ENCODE measurements at places on chromosomes 5 and 9. TPM values are rescaled to one million over a fixed set of nuclear protein-coding genes. Genes with fewer than 3 reads are reported as not detected.

LCN2 gene
- not detected for total RNA-seq

ACOT12 gene
- not detected for total RNA-seq

LECT2 gene
- total RNA-seq = not detected

F12 gene
- total RNA-seq = 0.45 TPM

ORM1 gene
- total RNA-seq = not detected

TMEM171 gene
- 1.4 TPM for total RNA-seq

ST8SIA4 gene
- total RNA-seq = 127 TPM

SURF1 gene
- 26.0 TPM for total RNA-seq

DNA sequence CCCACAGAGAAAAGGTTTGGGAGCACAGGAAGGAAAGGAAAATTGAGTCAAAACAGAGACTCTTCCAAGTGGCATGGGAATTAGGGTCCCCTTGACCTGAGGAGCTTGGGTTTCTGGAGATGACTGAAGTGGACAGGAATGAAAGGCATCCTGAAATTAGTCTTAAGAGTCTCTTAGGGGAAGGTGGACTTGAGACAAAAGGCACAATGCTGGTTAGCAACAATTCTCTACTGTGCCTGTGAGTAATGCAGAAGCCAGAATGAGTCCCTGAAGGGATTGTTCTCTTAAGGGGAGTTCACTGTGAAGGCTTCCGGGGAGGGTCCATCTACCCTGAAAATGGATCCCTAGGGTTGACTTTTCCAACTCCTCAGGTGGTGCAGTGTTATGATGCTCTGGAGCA lies 58.4 kb upstream of the FOXE1 start:
- H3K27ac ChIP-seq = no peak overlapping the region
- H3K27me3 ChIP-seq = no peaks in the 10 kb centered on the region
- DNase-seq = no peak
- no peak overlapping the region for H3K4me3 ChIP-seq
- H3K36me3 ChIP-seq = no peaks in the 10 kb centered on the region

DNA sequence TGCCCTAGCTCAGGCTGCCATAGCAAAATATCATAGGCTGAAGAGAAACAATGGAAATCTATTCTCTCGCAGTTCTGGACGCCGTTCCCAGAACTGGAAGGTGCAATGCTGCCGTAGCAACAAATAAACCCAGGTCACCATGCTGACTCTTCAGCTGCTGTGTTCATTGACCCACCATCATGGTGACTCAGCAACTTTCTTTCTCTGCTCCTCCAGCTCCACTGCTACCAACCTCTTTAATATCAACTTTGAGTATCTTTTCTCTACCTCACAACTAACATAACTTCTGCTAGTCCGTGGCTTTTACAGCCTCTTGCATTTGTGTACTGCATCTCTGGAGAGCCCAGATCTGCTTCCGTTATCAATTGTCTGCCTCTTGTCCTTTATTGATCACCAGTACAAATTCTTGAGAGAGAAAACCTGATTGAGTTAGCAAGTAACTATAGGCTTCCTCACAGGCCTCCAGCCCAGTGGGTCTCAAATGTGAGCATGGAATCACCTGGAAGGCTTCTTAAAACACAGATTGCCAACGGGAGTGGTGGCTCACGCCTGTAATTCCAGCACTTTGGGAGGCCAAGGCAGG lies 47.3 kb upstream of the SLC30A5 start:
- H3K27me3 ChIP-seq = no peaks in the 10 kb centered on the region
- no peak overlapping the region for H3K4me3 ChIP-seq
- H3K4me1 ChIP-seq = peaks cover 11% of the 10 kb centered on the region

- H3K4me1 ChIP-seq = peaks cover 3% of the 10 kb centered on the region
- peaks cover 3% of the 10 kb centered on the region for H3K27me3 ChIP-seq
- H3K36me3 ChIP-seq = no peaks in the 10 kb centered on the region
- no peak for DNase-seq
- H3K4me3 ChIP-seq = no peak overlapping the region
- no peak overlapping the region for H3K27ac ChIP-seq
These were observed 99.6 kb upstream of the CCDC112 start for GRCh38 chr5:115396081-115396480.

GRCh38 chr5:18329328-18329727 lies 695.1 kb downstream of the TAF11L14 start:
- no peak overlapping the region for H3K4me3 ChIP-seq
- no peaks in the 10 kb centered on the region for H3K4me1 ChIP-seq
- no peaks in the 10 kb centered on the region for H3K27me3 ChIP-seq
- H3K36me3 ChIP-seq = no peaks in the 10 kb centered on the region
- DNase-seq = no peak
- H3K27ac ChIP-seq = no peak overlapping the region

GRCh38 chr5:76404223-76405211 lies 1.4 kb downstream of the IQGAP2 start:
- H3K27me3 ChIP-seq = no peaks in the 10 kb centered on the region
- H3K36me3 ChIP-seq = no peaks in the 10 kb centered on the region
- H3K4me3 ChIP-seq = peak overlapping the region; percentile 97
- H3K4me1 ChIP-seq = peaks cover 63% of the 10 kb centered on the region

DNA sequence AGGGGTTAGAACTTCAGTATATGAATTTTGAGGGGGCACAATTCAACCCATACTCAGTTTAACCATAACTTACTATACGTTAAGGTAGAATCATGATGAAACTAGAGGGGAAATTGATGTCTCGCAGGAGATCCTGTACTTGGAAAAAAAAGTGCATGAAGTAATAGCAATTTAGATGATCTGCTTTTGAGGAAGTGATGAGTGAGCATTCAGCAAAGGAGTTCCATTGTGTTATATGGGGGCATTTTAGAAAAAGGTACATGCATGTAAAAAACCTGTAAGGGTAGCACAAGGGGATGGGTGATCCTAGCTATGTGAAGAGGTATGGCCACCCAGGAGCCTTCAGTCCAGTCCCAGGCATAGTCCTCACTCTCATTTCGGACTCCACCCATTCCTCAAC lies 14.8 kb upstream of the TMC1 start:
- H3K36me3 ChIP-seq = no peaks in the 10 kb centered on the region
- no peak for DNase-seq
- H3K4me3 ChIP-seq = no peak overlapping the region
- H3K27ac ChIP-seq = no peak overlapping the region
- no peaks in the 10 kb centered on the region for H3K4me1 ChIP-seq

DNA sequence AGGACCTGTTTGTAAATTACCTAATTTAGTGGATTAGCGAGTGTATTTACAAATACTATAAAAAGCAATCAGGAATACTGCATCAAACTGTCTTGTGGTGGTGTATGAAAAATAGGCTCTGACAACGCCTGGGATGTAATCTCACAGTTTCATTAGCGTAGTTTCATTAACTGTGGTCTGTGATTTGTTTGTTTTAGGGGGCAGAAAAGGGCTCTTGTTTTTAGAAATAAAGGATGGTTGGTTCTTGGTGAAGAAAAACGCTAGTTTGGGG lies 1.4 kb downstream of the SLC44A1 start:
- peaks cover 21% of the 10 kb centered on the region for H3K4me1 ChIP-seq
- peak overlapping the region; percentile 96 for H3K4me3 ChIP-seq
- no peaks in the 10 kb centered on the region for H3K36me3 ChIP-seq
- H3K27me3 ChIP-seq = peaks cover 24% of the 10 kb centered on the region
- H3K27ac ChIP-seq = peak overlapping the region; percentile 55

DNA sequence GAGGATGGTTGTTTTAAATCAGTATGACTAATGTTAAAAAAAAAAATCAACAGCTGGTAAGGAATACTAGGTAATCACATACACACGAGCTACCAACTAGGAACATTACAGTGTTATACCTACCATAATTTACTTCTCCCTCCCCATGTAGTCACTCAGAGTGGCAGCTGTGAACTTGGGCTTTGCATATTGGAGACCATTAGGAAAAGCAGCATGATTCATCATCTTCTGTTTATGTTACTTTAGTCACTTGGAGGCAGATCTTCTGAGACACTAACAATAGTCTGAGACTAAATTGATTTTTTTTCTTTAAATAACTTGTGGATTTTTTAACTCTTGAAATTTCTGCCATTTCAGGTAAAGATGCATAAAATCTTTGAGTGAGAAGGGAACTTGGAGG lies 141.5 kb upstream of the NR4A3 start:
- no peak for DNase-seq
- H3K27ac ChIP-seq = no peak overlapping the region
- H3K4me3 ChIP-seq = no peak overlapping the region
- H3K36me3 ChIP-seq = peaks cover 16% of the 10 kb centered on the region
- no peaks in the 10 kb centered on the region for H3K4me1 ChIP-seq
- H3K27me3 ChIP-seq = peaks cover 4% of the 10 kb centered on the region

DNA sequence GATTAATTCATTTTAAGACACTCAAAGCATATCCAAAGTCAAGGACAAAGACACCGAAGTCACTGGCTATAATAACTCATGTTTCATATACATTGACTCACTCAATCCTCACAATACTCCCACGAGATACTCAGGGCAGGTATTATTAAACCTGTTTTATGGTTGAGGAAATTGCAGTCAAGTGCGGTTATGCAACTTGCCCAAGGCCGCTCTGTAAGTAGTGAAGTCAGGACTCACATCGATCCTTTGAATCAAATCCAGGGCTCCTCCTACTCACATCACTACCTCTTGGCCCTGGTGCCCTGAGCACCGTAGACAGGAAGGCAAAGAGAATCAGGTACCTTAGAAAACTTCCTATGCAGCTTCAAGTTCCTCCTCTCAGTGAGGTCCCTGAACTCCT lies 87.8 kb upstream of the APC start:
- H3K27ac ChIP-seq = no peak overlapping the region
- no peaks in the 10 kb centered on the region for H3K36me3 ChIP-seq
- H3K4me1 ChIP-seq = no peaks in the 10 kb centered on the region
- H3K4me3 ChIP-seq = no peak overlapping the region
- no peak for DNase-seq
- peaks cover 25% of the 10 kb centered on the region for H3K27me3 ChIP-seq

- no peaks in the 10 kb centered on the region for H3K36me3 ChIP-seq
- no peak overlapping the region for H3K4me3 ChIP-seq
- no peak for DNase-seq
- no peak overlapping the region for H3K27ac ChIP-seq
- H3K4me1 ChIP-seq = no peaks in the 10 kb centered on the region
- H3K27me3 ChIP-seq = no peaks in the 10 kb centered on the region
These were observed 319.1 kb downstream of the KIF4B start for GRCh38 chr5:155332618-155333017.

DNA sequence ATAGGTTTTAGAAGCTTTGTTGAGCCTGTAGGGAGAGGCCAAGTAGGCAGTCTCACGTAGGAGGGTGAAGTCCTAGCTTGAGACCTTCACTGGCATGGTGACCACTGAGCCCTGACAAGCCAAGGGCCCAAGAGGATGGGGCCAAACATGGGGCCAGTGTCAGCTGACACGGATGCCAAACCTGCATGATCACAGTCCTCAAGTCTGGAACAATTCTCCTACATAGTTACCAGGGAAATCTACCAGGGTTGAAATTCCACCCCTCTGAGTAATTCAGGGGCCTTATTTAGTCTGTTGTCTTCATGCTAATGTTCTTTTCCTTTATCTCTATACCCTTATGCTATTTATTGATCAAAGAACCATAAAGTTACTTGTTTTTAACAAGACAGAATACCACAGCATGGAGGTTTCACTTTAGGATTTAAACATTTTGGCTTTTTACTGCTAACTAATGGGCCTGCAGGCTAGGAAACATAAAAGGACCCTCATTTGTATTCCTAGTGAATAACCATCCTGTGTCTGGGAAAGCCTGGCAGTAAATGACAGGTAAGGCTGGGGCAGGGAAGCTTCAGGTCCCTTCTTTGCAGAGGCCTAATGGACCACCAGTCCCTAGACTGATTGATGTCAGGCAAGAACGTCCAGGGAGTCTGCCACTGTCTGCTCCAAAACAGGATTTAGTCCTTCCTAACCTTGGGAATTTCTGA lies 140.8 kb downstream of the FGF1 start:
- H3K27ac ChIP-seq = no peak overlapping the region
- H3K36me3 ChIP-seq = no peaks in the 10 kb centered on the region
- H3K4me3 ChIP-seq = no peak overlapping the region
- peaks cover 16% of the 10 kb centered on the region for H3K27me3 ChIP-seq
- no peaks in the 10 kb centered on the region for H3K4me1 ChIP-seq

- no peak for DNase-seq
- H3K4me3 ChIP-seq = peak overlapping the region; percentile 16
- no peaks in the 10 kb centered on the region for H3K27me3 ChIP-seq
- peak overlapping the region; percentile 61 for H3K27ac ChIP-seq
- H3K4me1 ChIP-seq = peaks cover 37% of the 10 kb centered on the region
These were observed 65.8 kb downstream of the DOCK2 start for GRCh38 chr5:169702693-169703481.

DNA sequence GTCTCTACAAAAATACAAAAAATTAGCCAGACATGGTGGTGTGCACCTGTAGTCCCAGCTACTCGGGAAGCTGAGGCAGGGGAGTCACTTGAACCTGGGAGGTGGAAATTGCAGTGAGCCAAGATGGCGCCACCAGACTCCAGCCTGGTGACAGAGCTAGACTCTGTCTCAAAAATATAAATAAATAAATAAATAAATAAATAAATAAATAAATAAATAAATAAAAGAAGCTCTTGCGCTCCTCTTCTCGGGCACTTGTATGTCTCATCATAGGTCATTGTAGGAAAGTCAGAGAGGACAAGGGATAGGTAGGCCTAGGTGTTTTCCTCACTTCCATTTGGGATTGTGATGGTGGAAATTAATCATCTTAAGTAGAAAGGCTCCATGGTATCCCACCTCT lies 252.8 kb downstream of the PIK3R1 start:
- peaks cover 14% of the 10 kb centered on the region for H3K27me3 ChIP-seq
- no peaks in the 10 kb centered on the region for H3K36me3 ChIP-seq
- peaks cover 2% of the 10 kb centered on the region for H3K4me1 ChIP-seq

DNA sequence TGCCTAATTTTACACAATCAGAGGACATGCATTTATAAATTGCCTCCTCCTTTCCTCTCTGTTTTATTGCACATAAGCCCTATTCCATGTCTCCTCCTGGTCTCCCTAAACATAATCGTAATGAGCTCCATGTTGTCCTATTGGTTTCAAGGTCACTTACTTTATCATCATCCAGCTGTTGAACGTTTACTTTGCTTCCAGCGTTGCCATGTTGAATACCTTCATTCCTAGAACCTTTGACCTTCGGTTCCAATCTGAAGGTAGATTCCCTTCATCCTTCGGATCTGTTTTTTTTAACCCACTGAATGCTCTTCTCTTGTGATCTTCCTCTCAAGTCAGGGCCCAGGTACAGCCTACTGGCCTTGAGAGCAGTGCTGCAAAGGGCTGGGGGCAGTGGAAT lies 84.3 kb downstream of the PJA2 start:
- H3K4me3 ChIP-seq = no peak overlapping the region
- no peaks in the 10 kb centered on the region for H3K27me3 ChIP-seq
- no peaks in the 10 kb centered on the region for H3K36me3 ChIP-seq
- H3K27ac ChIP-seq = no peak overlapping the region

DNA sequence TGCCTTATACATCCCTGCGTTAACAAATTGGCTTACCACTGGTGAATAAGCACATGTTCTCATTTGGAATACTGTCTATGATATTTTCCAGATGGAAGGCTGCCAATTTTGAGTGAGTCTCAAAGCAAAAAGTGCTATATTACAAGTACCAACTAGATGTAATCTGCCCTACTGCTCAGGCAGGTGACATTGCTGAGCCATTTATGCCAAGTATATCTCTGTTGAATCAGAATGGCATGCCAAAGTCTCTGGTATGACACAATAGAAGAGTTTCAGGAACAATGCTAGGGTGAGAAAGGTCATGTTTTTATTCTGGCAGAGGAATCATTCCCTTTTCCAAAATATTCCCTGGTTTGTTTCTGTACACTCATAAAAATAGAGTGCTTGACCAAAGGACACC lies 356.5 kb downstream of the CDH9 start:
- DNase-seq = no peak
- peaks cover 5% of the 10 kb centered on the region for H3K36me3 ChIP-seq
- H3K4me1 ChIP-seq = no peaks in the 10 kb centered on the region

Measured in natural killer cell treated with Interleukin-12 subunit alpha and Interleukin-12 subunit beta and Interleukin-15 and Interleukin-18, amount 100 ng/mL, for 72 hours (primary cell).